Pancreas (tissue), 10 donors: ENCODE measurements at places on chromosomes 2 and 18. TPM values are rescaled to one million over a fixed set of nuclear protein-coding genes. Genes with fewer than 3 reads are reported as not detected.

DNA sequence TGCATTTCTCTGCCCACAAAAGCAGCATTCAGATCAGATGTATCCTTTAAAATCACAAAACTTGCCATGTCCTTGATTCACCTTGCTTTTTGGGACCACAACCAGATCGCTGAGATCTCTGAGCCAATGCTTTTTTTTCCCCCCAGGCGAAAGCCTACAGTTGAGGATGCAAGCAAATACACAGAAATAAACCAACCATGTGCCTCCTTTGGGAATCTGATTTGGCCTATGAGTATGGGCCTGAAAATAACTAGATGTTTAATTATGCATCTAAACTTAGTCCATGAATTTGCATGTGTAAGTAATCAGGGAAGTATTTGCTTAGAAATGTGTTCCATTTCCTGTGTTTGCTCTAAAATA lies 49.7 kb upstream of the CDC42EP3 start:
- H3K4me3 ChIP-seq = no peak overlapping the region
- no peaks in the 10 kb centered on the region for H3K4me1 ChIP-seq
- DNase-seq = no peak
- no peaks in the 10 kb centered on the region for H3K27me3 ChIP-seq
- H3K27ac ChIP-seq = no peak overlapping the region
- H3K36me3 ChIP-seq = no peaks in the 10 kb centered on the region

DNA sequence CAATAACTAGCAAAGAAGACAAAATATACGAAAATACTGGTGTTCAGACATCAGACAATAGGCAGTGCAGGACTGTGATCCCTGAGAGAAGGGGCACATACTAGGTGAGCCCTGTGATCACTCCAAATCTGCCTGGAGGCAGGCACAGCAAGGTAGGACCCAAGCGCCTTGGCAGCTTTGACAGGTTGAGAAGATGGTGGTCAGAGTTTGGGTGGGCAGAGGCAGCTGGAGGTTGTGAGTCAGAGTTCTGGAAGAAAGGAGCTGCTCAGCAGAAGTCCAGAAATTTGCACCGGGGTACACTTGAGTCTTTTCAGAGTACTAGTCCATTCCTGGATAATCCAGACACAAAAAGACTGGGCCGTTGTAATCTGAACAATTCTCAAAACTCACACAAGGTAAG lies 14.0 kb downstream of the KIF1A start:
- no peaks in the 10 kb centered on the region for H3K36me3 ChIP-seq
- DNase-seq = no peak
- H3K27me3 ChIP-seq = no peaks in the 10 kb centered on the region
- H3K4me3 ChIP-seq = no peak overlapping the region
- H3K4me1 ChIP-seq = no peaks in the 10 kb centered on the region

Gene VAMP5
- total RNA-seq = 12.7 TPM

- no peak overlapping the region for H3K4me3 ChIP-seq
- H3K36me3 ChIP-seq = no peaks in the 10 kb centered on the region
- no peak overlapping the region for H3K27ac ChIP-seq
- DNase-seq = no peak
These were observed 33.6 kb upstream of the SERPINE2 start for GRCh38 chr2:224072541-224073188.

DNA sequence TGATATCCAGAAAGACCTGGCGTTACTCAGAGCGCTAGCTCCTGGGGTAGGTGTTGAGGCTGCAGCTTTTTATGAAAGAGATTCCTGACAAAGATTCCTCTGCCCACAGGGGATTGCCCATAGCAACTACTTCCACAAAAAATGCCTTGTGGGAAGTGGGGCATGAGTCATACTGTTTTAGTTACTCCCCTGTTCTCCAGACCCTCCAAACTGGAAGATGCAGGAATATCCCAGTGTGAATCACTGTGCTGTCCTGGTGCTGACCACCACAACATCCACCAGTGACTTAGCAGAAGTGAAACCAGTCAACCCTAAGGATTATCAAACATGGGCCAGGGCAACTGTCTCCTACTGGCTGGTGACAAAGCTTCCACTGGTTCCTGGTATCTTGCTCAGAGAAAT lies 61.8 kb downstream of the CDH2 start:
- H3K4me3 ChIP-seq = no peak overlapping the region
- no peaks in the 10 kb centered on the region for H3K4me1 ChIP-seq
- H3K36me3 ChIP-seq = no peaks in the 10 kb centered on the region
- no peaks in the 10 kb centered on the region for H3K27me3 ChIP-seq
- no peak overlapping the region for H3K27ac ChIP-seq

GRCh38 chr2:63665846-63666475 lies 77.2 kb downstream of the MDH1 start:
- H3K4me1 ChIP-seq = no peaks in the 10 kb centered on the region
- no peak for DNase-seq
- H3K27ac ChIP-seq = no peak overlapping the region
- no peaks in the 10 kb centered on the region for H3K36me3 ChIP-seq
- H3K4me3 ChIP-seq = no peak overlapping the region

DNA sequence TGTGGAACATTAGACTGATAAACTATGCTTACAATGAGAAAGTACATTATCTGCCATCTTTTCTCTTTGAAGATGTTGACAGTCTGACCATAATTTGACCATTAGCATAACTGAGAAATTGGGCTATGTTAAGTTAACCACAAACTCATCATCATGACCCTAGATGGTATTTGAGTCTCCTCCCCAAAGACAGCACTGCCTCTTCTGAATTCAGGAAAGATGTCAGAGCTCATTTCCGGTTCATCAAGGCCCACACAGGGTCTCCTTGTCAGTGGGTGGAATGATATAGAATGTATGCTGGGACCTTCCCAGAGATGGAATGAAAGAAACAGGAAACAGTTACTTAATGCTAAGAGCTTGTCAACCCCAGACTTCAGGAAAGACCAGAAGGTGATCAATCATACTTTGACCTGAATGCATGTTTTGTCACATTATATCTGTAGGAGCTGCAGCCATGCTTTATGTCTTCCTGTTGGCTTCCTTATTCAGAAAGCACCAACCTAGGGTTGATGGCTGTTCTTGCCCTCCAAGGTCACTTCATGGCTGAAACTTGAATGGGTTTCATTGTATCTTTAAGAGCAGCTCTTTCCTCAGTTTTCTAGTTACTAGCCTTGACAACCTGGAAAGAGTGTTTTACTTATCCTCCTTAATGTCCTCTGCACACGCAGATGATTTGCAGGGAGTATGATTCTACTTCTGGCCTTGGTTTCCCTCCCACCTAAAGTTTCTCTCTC lies 99.1 kb upstream of the NEUROD1 start:
- H3K4me1 ChIP-seq = peaks cover 41% of the 10 kb centered on the region
- H3K27ac ChIP-seq = no peak overlapping the region
- no peaks in the 10 kb centered on the region for H3K27me3 ChIP-seq
- no peak for DNase-seq
- H3K4me3 ChIP-seq = no peak overlapping the region
- H3K36me3 ChIP-seq = no peaks in the 10 kb centered on the region

DNA sequence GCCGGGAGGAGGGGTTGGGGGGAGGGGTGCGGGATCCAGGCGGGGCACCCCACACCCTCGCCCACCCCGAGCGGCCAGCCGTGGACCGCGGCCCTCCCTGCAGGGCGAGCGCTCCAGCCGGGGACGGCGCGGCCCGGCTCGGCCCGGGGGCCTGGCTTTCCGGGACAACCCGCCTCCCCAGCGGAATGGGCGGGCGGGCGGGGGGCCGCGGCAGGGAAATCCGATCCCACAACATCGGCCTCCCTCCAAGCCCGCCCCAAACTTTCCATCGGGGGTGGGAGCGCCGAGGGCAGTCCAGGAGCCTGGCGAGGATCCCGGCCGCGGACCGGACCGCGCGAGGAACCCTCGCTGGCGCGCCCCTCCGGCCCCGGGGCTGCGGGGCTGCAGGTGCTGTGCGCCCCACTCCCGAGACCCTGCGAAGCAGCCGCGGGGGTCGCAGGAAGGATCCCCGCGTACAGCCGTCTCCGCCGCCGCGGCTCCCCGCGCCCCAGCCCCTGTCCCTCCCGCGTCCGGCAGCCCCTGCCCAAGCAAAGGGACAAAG lies 529 bp downstream of the SEMA4C start:
- H3K4me1 ChIP-seq = peaks cover 6% of the 10 kb centered on the region
- H3K27me3 ChIP-seq = no peaks in the 10 kb centered on the region
- H3K4me3 ChIP-seq = peak overlapping the region; percentile 88

DNA sequence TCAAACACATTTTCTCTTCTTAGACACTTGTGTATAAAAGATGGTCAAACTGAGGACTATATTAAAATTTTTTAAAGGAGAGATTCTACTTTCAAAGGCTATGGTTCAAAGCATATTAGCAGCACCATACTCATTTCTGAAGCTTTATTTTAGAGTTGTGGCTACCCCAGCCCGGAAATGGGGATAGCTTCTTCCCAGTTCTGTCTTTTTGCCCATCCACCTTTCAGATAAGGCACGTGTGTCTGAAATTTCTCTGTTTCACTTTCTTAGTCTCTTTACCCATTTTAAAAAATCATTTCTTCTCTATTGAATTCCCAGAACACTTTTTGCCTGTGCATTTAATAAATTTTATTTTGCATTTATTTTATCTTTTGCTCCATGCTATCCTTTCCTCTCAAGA lies 431.5 kb downstream of the RNF144A start:
- no peaks in the 10 kb centered on the region for H3K36me3 ChIP-seq
- H3K4me1 ChIP-seq = peaks cover 8% of the 10 kb centered on the region
- no peak overlapping the region for H3K4me3 ChIP-seq
- no peak for DNase-seq
- H3K27me3 ChIP-seq = no peaks in the 10 kb centered on the region

GRCh38 chr2:53559302-53559966 lies 208.2 kb upstream of the CHAC2 start:
- H3K27me3 ChIP-seq = no peaks in the 10 kb centered on the region
- no peak overlapping the region for H3K4me3 ChIP-seq
- no peak overlapping the region for H3K27ac ChIP-seq
- no peak for DNase-seq
- H3K36me3 ChIP-seq = no peaks in the 10 kb centered on the region

DNA sequence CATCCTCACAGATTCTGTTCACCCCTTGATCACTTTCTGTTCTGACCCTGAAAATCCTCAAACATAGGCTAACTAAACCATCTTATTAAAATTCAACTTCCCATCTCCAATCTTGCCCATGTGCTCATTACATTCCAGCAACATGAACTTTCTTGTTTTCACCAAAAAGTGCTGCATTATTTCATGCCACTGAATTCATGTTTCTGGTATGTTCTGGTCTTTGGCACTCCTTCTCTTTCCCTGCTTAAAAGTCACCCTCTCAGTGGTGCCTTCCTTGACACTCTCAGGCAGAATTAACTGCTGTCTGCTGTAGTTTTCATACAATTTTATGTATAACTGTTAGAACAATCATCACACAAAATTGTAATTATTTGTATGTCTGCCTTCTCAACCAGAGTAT lies 247.7 kb upstream of the RBMS1 start:
- DNase-seq = no peak
- no peak overlapping the region for H3K4me3 ChIP-seq
- no peaks in the 10 kb centered on the region for H3K27me3 ChIP-seq
- no peak overlapping the region for H3K27ac ChIP-seq

Gene CDH7
- total RNA-seq = not detected

Gene ORC4
- 14.8 TPM for total RNA-seq

Gene ARHGAP15
- total RNA-seq = 1.6 TPM

Gene POTEI
- total RNA-seq = 0.09 TPM

Gene RPIA
- 9.2 TPM for total RNA-seq

Gene ZNF396
- 2.6 TPM for total RNA-seq

DNA sequence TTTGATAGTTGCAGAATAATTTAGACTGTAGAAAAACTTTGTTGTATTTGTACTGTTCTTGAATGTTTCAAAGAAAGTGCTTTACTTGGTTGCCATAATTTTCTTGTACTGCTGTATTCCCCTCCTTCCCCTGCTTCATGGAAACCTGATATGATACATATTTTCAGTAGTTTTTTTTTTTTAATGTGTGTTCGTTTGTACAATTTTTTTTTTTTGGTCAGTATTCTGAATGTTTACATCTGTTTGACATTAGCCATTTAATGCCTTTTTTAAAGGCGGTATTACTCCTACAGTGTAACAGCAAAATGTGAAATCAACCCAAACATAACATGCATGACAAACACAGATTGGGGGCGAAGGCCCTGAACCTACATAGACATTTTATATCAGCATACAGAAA lies 172.3 kb downstream of the ASXL3 start:
- H3K4me1 ChIP-seq = no peaks in the 10 kb centered on the region
- H3K27me3 ChIP-seq = no peaks in the 10 kb centered on the region
- H3K4me3 ChIP-seq = no peak overlapping the region
- H3K36me3 ChIP-seq = no peaks in the 10 kb centered on the region

Gene ICOS
- total RNA-seq = 0.25 TPM

DNA sequence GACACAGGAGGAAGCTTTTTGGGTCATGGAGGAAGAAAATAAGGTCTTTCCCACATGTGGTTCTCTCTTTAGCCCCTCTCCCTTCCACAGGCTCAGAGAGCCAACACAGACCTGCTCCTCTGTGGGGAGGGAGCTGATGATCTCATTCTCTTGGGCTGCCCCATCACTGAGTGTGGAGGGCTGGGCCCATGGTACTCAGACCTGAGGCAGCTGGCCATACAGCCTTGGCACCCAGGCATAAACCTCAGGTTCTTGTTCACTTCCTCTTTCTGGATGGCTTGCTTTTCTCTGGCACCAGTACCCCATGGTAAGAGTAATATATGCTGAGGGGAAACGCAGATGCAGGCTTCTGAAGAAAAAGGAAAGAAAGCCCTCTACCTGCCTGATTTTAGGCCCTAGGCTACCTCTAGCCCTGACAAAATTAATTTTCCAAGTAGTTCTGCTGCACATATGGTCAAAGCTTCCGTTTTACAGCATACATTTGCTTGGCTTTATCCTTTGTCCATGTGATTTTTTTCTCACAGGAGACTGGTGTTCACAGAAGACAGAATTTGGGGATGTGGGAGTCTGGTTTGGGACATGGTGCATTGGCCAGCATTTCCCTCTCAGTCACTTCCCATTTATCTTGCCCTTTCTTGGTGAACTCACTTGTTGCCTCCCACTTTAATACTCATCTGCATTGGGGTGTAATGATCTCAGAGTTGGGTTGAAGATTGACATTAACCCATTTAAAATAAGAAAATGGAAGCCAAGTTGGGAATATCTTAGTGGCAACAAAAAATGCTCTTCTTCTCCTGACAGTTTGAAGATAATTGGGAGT lies 11.1 kb downstream of the DHRS9 start:
- H3K27ac ChIP-seq = no peak overlapping the region
- H3K4me1 ChIP-seq = no peaks in the 10 kb centered on the region
- no peaks in the 10 kb centered on the region for H3K27me3 ChIP-seq

Gene GULP1
- 19.6 TPM for total RNA-seq

- H3K4me1 ChIP-seq = no peaks in the 10 kb centered on the region
- H3K27ac ChIP-seq = no peak overlapping the region
- H3K27me3 ChIP-seq = no peaks in the 10 kb centered on the region
- no peak for DNase-seq
- no peaks in the 10 kb centered on the region for H3K36me3 ChIP-seq
- no peak overlapping the region for H3K4me3 ChIP-seq
These were observed 656.5 kb downstream of the IRS1 start for GRCh38 chr2:226143091-226143490.

Gene SALL3
- total RNA-seq = not detected
